ENCODE measurements at places on chromosomes 11 and 22.

DNA sequence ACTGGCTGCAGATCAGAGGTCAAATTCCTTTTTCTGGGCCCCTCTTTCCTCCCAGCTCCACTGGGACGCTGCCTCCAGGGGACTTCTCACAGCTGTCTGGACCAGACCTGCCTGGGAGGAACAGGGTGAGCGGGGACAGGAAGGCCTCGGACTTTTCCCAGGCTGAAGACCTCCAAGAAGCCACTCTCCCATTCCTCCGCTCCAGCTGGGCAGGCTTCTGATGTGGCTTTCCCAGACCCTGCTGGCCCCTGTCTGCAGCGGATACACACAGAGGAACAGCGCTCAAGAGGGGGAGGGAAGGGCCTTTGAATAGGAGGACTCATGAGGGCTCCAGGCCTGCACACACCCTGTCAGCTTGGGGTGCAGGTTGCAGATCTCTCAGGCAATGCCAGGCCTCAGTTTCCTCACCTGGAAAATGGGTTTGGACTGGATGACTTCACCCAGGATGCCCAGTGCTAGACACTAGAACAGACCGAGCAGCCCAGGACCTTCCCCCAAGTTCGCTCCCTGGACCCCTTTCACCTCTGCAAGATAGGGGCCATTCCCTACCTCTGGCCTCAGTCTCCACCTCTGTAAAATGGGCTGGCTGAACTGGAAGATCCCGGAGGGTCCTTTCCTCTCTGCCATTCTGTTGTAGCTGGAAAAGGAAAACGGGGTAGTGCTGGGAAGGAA is 36.6 kb downstream of the MB start:
- no peak for DNase-seq

DNA sequence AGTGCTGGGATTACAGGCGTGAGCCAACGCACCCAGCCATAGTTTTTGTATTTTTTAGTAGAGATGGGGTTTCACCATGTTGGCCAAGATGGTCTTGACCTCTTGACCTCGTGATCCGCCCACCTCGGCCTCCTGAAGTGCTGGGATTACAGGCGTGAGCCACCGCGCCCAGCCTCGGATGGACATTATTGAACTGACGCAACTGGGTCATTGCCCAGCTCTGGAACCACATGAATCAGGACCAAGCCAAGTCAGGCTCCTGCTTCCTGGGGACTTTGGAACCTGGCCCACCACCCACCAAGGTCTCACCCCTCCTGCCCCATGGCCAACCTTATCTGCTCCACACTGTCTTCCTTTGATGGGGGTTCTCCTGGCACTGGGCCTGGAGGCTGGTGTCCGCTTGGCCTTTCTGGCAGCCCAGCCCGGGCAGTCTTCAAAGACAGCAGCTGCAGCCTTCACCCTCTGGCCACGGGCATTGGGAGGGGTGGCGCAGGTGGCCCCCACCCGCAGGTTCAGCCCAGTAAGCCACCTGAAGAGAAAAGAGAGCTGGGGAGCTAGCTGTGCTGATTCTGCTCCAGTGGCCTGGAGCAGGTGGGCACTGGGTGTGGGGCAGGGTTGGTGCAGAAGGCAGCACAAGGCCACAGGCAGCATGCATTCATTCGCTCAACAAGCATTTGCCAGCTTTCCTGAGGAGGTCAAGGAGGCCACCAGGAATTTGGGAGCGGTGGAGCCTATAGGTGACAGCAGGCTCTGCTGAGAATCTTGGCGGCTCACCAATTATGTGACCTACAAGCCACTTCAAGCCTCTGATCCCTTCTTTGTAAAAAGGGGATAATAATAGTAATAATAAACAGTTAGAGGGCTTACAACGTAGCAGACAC is 5.7 kb downstream of the CHADL start:
- DNase-seq, result no peak

- no peak for DNase-seq
These were observed 8.8 kb downstream of the MAML2 start for GRCh38 chr11:96334219-96334618.

DNA sequence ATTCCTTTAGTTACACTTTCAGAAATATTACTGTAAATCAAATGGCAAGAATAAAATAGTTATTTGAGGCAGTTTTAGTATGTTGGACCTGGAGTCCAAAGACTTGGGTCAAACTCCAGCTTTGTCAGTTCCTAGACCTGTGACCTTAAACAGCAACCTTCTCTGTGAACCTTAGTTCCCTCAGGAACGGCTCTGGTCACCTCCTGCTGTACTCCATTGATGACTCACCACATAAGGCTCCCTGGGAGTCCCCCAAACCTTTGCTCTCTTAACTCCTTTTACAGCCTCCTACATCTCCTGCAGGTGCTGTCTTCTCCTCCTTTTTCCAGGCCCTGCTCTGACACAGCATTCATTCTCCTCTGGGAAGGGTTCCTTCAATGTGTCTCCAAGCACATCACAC is 29.1 kb downstream of the LIMK2 start:
- no peak for DNase-seq

GRCh38 chr11:59448484-59448883 is 8.3 kb upstream of the OR4D6 start:
- DNase-seq, result no peak

DNA sequence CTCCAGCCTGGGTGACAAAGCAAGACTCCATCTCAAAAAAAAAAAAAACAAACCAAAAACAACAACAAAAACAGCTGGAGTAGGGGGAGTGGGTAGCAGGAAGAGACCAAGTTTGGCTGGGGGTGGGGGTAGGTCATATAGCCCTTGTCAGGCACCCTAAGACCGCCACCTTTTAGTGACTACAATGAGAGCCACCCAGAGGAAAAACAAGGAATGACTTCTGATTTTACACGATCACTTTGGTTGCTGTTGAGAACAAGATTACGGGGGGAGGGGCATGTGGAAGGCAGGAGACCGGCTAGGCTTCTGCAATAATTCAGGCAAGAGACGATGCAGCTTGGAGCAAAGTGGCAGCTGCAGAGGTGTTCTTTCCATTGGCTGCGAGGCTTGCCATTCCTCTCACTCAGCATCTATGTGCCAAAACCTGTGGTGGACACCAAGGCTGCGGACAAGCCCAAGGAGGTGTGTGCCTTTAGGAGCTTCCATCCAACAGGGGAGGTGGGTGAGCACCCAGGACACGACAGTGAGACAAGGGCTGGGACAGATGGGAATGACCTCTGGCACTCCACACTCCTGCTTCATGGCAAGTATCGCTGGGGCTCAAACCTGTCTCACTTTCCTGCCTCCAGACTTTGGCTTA is 1.7 kb downstream of the RPS19BP1 start:
- no peak for DNase-seq

DNA sequence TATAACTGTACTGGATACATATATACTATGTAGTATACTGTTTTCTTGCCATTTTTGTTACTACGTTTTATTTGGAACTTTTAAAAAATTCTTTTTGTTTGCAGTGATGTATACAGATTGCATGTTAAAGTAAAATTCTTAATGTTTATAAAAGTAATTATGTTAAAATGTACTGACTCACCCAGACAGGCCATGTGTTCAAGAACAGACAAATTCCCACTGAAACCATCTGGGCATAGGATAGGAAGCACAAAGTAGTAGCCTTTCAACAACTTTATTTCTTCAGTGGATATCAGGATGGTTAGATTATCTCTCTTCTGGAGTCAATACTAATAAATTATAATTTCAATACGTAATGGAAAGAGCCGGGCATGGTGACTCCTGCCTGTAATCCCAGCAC is 19.8 kb downstream of the PRMT3 start:
- no peak for DNase-seq

GRCh38 chr11:133559382-133559781 is 27.1 kb upstream of the OPCML start:
- no peak for DNase-seq

DNA sequence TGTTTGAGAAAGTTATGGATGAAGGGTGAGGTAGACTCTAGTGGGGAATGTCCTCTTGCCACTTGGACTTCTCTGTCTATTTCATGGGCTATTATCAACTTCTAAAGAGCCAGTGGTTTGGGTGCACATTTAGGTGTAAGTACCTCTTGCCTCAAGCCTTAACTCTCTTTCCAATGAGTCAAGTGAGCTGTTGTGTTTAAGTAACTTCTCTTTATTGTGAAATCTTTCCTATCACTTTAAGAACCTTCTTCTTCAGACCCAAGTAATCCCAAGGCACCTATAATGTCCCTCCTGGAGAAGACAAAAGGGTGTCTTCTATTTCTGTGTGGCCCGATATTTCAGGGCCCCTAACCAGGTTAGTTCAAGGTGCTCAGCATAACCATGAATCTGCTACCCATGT is 90.5 kb upstream of the VPREB1 start:
- DNase-seq, result no peak

DNA sequence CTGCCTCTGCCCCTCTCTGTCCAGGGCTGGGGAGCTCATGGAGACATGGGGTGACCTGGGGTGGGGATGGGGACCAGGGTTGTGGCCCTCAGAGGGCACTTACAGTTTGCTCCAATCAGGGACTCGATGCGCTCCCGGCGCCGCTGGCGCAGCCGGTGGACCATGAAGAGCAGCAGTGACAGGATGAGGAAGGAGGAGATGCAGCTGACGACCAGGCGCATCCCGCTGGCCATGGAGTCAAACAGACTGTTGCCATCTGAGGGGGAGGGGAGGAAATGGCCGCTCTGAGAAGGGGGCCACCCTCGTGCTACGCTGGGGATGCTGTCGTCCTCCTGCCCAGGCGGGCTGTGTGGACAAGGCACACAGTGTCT is 80.5 kb downstream of the DGCR2 start:
- DNase-seq, result no peak

DNA sequence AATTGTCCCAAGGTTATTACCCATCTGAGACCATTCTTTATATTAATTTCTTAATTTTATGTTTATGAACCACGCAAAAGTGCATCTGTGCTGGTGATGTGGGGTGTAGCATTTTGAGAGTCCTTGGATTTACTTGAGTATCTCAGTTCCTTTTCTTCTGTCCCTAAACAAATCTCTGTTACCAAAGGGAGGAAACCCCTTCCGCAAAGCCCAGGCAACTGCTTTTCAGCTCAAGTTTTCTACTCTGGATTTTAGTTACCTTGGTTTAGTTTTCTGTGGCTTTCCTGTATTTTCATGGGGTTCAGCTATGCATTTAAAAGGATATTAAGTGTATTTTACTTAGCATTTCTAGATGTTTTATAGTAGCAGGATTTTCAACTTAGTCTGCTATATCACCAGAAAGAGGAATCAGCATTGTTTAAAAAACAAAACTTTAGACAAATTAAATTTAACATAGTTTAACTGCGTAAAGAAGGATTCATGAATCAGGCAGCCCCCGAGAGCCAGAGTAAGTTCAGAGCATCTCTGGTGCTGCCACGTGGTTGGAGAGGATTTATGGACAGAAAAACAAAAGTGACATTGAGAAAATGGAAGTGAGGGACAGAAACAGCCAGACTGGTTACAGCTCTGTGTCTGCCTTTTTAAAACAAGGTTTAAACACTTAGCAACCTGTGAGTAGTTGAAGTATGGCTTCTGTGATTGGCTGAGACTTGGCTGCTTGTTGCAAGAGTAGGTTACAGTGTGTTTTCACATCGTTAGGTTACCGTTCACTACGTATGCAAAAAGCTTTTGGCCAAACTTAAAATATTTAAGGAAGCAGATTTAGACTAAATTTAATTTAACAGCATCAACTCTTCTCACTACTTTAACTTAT is 9.6 kb downstream of the ADM start:
- DNase-seq, result no peak

All from NCI-H187 (cell line).